ENCODE measurements at places on chromosomes 3 and 15.

DNA sequence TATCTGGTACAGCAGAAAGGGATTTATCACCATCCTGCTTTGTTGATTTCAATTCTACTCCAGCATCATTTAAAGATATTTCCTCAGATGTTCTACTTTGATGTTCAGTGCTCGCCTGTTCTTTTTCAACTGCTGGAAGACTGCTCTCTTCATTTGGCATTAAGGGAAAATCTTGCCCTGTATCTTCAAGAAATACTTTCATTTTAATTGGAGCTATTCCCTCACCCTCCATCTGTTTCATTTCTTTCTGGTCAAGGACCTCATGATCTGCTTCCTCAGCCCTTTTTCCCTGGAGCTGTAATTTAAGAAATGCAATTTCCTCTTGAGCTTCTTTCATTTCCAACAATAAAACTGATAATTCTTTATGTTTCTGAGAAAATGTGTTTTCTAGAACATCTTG, 37.8 kb upstream of the HCLS1 start:
- no peak for DNase-seq

DNA sequence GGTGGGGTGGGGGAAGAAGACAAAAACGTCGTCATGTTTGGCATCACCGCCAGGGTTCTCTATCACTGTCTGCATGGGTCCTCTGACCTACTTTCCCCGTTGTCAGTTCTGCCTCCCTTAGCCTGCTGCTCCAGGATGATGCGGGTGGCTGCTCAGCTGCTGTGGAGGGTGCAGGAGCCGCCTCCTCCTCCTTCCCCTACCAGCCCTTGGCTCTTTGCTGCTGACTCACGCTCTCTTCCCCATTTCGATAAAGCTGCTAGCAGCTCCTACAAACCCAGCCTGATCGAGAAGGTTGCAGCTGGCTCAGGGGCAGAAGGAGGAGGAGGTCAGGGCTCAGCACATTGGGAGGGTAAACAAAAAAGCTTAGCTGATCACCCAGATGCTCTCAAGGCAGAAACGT, 49.5 kb upstream of the SEC13 start:
- peak; percentile 64 for DNase-seq

- DNase-seq: no peak
Measured at GRCh38 chr3:41302295-41302694, 103.0 kb downstream of the CTNNB1 start.

GRCh38 chr15:73183071-73183470, 130.8 kb downstream of the NEO1 start:
- no peak for DNase-seq

GRCh38 chr15:42593143-42593542, 17.7 kb downstream of the STARD9 start:
- no peak for DNase-seq

- DNase-seq: no peak
Measured at GRCh38 chr3:192307631-192308030, 419.7 kb downstream of the FGF12 start.

- no peak for DNase-seq
Measured at GRCh38 chr3:168001244-168001643, 94.5 kb downstream of the GOLIM4 start.

- DNase-seq: no peak
Measured at GRCh38 chr3:26505399-26505798, 117.2 kb upstream of the LRRC3B start.

GRCh38 chr3:139199421-139200010, 144.3 kb upstream of the MRPS22 start:
- DNase-seq: no peak

- DNase-seq: no peak
Measured at GRCh38 chr15:41819455-41820050, 8.3 kb upstream of the JMJD7 start.

GRCh38 chr3:149390772-149391212, 13.3 kb upstream of the TM4SF1 start:
- DNase-seq: peak; percentile 60

DNA sequence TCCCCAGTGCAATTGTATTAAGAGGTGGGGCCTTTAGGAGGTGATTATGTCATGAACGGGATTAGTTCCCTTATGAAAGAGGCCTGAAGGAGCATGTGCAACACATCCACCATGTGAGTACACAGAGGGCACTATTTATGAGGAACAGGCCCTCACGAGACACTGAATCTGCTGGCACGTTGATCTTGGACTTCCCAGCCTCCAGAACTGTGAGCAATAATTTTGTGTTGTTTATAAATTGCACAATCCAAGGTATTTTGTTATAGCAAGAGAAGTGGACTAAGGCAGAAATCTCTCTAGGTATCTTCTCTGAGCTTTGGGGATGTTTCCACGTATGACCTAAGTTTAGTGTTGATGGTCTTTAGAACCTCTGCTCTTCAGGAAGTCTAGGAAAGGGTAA, 149.3 kb upstream of the CBLB start:
- DNase-seq: no peak

GRCh38 chr15:75654201-75654907, 6.6 kb downstream of the SNX33 start:
- no peak for DNase-seq

GRCh38 chr3:98972720-98973119, 71.2 kb upstream of the DCBLD2 start:
- peak; percentile 50 for DNase-seq

DNA sequence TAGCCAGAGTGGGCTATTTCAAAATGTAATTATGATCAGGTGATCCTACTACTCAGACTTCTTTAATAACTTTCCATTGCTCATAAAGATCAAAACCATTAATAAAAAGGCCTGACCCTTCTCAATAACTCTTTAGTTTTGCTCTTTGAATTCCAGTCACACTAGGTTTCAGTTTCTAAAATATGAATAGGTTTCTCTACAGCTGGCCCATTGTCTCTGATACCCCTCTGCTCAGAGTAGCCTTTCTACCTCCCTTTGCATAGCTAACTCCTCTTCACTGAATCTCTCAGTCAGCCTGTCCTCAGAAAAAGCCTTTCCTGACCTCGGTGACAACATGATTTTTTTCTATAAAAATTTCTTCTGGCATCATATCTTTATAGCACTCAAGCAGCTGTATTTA, 209.1 kb downstream of the UNC13C start:
- no peak for DNase-seq

GRCh38 chr3:187738331-187739093, 6.8 kb downstream of the BCL6 start:
- DNase-seq: peak; percentile 84

DNA sequence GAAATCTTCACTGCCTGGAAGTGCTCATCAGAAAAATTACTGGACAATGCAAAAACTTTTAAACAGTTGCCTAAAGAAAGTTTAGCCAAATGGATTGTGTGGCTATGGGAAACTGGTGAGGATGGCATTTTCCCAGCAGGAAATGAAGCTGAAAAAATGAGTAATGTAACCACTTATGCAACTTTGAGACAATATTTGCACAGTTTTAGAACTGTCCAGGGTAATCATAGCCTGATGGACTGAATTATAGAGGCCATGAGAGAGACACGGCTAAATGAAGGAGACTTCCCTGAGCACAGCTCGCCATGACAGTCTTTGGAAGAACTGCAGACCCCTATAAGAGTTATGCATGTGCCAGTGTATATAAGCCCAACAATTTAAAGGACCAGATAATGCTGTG, 881.5 kb downstream of the VGLL3 start:
- no peak for DNase-seq

DNA sequence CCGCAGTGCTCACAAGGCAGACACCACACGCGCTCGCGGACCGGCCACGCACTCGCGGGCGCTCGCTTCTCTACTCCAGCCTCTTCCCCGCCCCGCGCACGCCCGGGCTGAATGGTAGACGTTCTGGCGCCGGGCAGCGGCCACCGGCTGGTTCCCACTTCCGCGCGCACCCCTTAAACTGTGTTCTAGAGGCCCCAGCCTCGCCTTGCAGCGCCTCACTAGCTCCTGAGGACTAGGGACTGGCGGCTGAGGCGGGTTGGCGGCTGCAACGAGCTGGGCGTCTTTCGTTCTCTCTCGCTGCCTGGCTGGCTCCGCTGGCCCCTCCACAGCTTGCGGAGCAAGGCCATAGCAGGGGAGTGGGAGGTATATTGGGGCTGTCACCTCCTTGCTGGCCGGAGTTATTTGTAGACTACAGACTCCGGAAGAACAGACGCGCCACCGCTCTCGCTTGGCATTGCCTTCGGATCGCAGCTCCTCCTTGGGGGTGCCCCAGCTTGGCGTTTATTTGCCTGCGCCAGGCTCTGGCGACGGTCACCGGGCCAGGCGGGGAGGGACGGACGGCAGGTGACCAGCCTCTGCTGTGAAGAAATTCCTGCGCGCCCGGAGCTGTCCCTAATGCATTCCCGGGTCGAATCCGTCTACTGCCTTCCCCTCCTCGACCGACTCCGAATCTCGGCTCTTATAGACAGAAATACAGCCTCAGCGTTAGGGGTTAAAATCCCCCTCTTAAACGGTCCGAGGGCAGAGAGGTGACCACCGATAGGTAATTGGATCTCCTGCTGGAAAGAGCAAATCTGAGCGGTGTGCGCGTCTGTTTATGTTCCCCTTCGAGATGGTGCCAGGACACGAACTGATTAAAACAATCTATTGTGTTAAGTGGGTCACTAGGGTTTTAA, 1.3 kb downstream of the GREM1 start:
- no peak for DNase-seq

DNA sequence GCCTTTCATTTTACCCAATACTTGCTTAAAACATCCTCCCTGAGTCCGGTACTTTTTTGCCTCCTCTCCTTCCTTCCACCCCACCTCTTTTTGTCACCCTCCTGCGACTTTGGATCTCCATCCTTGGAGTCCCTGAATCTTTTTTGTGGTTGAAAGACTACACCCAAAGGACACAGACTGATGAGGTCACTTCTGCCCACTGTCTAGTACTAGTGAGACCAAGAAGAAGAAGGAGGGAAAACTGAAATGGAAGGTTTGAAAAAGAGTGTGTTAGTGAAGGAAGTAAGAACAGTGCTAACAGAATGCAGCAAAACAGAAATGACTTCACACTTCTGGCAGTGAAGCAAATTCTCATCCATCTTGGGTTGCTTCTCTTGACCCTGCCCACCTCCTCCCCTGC, 6.6 kb downstream of the B3GNT5 start:
- DNase-seq: no peak

DNA sequence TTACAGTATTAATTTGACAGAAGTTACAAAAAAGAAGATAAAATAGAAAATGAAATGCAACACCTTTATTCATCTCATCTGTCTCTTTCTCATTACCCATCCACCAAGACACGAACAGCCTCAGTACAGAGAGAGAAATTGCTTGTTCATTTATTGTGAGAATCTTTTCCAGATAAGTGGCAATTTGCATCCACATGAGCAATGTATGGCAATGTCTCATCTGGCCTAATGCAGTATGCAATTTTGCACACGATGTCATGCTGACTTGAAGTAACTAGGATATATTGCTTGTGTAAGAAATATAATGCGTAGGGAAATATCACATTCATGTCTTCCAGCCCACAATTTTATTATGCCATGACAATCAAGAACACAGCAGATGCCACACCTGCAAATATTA, 866.9 kb downstream of the ROBO1 start:
- no peak for DNase-seq

- no peak for DNase-seq
Measured at GRCh38 chr15:24858737-24859601, 95.8 kb upstream of the SNRPN start.

GRCh38 chr15:95996494-95996893, 334.0 kb upstream of the NR2F2 start:
- DNase-seq: no peak

- DNase-seq: no peak
Measured at GRCh38 chr15:78035321-78035751, 42.2 kb downstream of the TBC1D2B start.

DNA sequence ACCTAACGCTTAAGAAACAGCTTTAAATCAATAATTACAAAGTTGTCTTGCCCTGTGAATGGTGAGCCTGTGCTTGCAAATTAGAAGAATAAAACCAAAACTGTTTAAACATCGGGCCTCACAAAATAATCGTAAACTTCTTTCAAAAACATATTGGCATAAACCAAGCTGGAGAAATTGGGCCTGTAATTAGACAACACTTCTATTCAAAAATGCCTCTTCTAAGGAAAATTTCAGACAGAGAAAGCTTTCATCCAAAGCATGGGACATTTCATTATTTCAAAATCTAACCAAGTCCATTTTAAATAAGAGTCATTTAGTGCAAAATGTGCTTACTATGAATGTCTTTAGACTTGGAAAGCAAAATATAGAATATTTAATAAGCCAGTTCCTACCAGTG, 35.5 kb upstream of the GNB4 start:
- DNase-seq: no peak

DNA sequence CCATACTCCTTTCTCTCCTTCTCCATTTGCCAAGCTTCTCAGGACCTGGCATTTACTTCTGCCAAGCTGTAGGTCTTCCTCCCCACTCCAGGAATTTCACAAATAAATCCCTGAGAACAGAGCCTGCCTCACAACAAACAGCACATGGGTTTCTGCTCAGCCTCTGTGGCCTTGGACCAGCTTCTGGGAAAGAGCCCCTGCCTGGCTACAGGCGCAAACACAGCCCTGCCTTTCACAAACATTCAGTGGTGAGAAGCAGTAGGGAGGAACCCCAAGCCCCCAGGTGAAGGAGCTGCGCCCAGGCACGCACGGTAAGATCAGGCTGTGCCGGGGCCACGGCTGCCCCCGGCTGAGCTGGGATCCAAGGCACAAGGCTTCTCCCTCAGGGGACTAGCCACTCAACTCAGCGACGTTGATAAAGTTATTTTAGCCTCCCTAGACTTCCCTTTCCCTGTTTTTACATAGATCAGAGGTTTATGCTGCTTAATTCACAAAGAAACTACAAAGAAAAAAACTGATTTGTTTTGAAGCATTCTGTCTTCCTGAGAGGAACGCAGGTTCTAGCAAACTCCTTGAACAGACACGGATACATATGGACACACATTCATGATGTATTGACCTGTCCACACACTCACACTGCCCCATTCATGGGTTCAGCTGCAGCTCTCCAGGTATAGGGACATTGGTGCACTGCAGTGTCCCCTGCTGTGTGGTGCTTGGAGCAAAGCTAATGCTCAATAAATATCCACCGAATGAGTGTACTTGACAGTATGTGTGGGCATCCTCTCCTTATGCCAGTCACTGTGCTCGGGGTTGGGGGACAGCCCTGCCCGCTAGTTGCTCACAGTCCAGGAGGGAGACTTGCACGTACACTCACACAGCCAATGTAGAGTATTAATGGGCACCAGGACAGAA, 25.4 kb downstream of the HES1 start:
- no peak for DNase-seq
